Keratinocyte (primary cell): ENCODE measurements at places on chromosomes 6 and 20. TPM values are rescaled to one million over a fixed set of nuclear protein-coding genes. Genes with fewer than 3 reads are reported as not detected.
A peak's percentile ranks its signal among the peaks of the same experiment; 100 is the strongest.

BLTP3A gene
- 4.4 to 4.9 TPM (median 4.5 TPM) in 3 replicates for polyA plus RNA-seq

- H3K4me3 ChIP-seq: peak overlapping the region; percentile 7
- no peak for DNase-seq
- no peaks in the 10 kb centered on the region for H3K27me3 ChIP-seq
- H3K36me3 ChIP-seq: no peaks in the 10 kb centered on the region
- H3K4me1 ChIP-seq: peaks cover 40% of the 10 kb centered on the region
Observed at GRCh38 chr6:116450769-116451740, 10.1 kb upstream of the CALHM6 start.

DNA sequence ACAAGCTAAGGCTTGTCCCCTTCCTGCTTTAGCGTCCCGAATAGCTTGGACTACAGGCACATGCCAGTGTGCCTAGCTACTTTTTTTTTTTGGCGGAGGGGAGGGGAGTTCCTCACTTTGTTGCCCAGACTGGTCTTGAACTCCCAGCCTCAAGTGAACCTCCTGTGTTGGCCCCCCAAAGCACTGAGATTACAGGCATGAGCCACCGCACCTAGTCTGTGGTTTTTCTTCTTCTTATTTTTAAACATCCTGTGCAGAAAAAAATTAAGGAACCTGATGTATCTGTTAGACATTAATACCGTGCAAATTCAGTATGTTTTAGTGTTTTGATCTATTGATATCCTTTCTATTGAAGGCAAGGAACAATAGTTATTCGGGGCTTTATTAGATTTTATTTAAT, 25.7 kb downstream of the HIVEP1 start:
- peak overlapping the region; percentile 31 for H3K27ac ChIP-seq
- H3K36me3 ChIP-seq: peaks cover 6% of the 10 kb centered on the region
- DNase-seq: no peak
- H3K27me3 ChIP-seq: no peaks in the 10 kb centered on the region
- peak overlapping the region; percentile 35 for H3K4me3 ChIP-seq
- H3K4me1 ChIP-seq: peaks cover 35% of the 10 kb centered on the region

DNA sequence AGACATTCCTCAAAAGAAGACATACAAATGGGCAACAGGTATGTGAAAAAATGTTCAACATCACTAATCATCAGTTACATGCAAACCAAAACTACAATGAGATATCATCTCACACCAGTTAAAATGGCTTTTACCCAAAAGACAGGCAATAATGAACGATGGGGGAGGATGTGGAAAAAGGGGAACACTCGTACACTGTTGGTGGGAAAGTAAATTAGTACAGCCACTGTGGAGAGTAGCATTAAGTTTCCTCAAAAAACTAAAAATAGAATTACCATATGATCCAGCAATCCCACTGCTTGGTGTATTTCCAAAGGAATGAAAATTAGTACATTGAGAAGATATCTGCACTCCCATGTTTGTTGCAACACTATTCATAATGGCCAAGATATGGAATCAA, 8.6 kb upstream of the TMEM170B start:
- no peaks in the 10 kb centered on the region for H3K27me3 ChIP-seq
- no peaks in the 10 kb centered on the region for H3K4me1 ChIP-seq
- H3K4me3 ChIP-seq: no peak overlapping the region
- no peaks in the 10 kb centered on the region for H3K36me3 ChIP-seq
- no peak for DNase-seq

DNA sequence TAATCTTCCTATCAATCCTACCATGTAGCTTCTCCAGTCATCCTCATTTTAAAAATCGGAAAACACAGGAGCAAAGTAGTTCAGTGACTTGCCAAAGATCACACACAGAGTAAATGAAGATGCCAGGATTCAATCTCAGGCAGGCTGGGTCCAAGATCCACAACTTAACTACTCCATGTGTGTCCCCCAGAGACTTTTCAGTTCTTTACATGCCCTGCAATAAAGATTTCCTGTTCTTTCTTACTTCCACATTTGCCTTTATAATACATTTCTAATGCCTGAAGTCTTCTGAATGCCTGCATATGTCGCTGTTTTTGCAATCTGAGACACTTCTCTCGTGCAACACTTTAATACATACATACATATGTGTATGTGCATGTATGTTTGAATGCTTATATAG, 121.7 kb upstream of the MARCKS start:
- no peak for DNase-seq
- no peaks in the 10 kb centered on the region for H3K27me3 ChIP-seq
- no peaks in the 10 kb centered on the region for H3K4me1 ChIP-seq
- H3K27ac ChIP-seq: no peak overlapping the region
- no peak overlapping the region for H3K4me3 ChIP-seq
- H3K36me3 ChIP-seq: no peaks in the 10 kb centered on the region

DNA sequence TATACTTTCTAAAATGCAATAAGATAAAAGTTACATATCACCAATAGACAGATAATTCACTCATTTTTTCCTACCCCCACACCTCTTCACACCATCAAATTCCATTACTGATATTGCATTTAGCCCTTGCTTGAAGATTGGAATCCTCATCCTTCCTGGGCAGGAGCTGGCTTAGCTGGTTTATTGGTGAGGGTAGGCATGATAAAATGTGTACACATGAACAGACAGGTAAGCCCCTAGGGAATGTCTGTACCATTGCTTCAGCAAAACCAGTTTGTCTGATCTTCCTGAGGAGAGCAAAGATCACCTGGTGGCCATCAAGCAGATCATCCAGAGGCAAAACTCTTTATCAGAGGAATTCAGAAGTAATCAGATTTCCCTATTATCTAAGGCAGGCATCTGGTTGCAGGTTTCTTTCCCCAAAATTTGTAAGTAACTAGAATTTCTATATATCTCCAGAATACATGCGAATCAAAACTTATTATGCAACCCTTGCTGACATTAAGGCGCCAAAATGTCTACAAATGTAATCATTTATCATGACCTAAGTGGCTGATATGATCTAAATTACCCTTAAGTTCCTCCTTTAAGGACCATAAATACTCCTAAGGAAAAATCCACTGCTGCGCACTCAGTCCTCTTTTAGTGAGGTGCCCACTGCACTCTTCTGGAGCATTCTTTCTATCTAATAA, 6.6 kb upstream of the FABP7 start:
- peak overlapping the region; percentile 17 for H3K4me3 ChIP-seq
- H3K27me3 ChIP-seq: no peaks in the 10 kb centered on the region
- no peaks in the 10 kb centered on the region for H3K36me3 ChIP-seq
- H3K27ac ChIP-seq: no peak overlapping the region
- peak; percentile 42 for DNase-seq

TMC2 gene
- not detected in 3 replicates for polyA plus RNA-seq

POPDC3 gene
- 15.0 to 17.2 TPM (median 15.9 TPM) in 3 replicates for polyA plus RNA-seq

GRCh38 chr6:13369591-13369990, 41.3 kb upstream of the TBC1D7 start:
- peaks cover 31% of the 10 kb centered on the region for H3K4me1 ChIP-seq
- peaks cover 9% of the 10 kb centered on the region for H3K36me3 ChIP-seq
- H3K27ac ChIP-seq: no peak overlapping the region
- no peaks in the 10 kb centered on the region for H3K27me3 ChIP-seq

SLC22A1 gene
- polyA plus RNA-seq: 0.36 to 0.79 TPM (median 0.76 TPM) in 3 replicates

SMAP1 gene
- polyA plus RNA-seq: 12.2 to 16.5 TPM (median 16.2 TPM) in 3 replicates

GRCh38 chr20:49899541-49900383, 15.6 kb downstream of the SPATA2 start:
- no peak overlapping the region for H3K27ac ChIP-seq
- no peaks in the 10 kb centered on the region for H3K4me1 ChIP-seq
- DNase-seq: no peak
- no peaks in the 10 kb centered on the region for H3K27me3 ChIP-seq
- peaks cover under 1% of the 10 kb centered on the region for H3K36me3 ChIP-seq
- H3K4me3 ChIP-seq: no peak overlapping the region

DNA sequence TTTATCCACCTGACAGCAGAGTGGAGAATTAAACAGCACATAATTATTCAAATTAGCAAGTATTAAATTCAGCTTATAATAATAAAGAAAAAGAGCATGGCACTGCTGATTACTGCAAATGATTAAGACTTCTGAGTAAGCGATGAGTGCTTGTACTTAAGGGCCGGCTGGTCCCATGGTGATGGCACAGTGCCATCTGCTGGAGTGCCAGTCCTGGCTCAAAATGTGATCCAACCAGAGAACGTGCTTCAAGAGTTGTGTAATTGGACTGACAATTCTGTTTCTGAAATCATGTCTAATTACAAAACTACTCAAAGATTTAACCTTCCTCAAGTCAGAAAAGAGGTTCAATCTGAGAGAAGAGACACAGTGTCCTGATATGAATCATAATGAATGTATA, 181.6 kb upstream of the RGS17 start:
- H3K4me3 ChIP-seq: no peak overlapping the region
- DNase-seq: no peak
- no peaks in the 10 kb centered on the region for H3K4me1 ChIP-seq
- H3K36me3 ChIP-seq: no peaks in the 10 kb centered on the region
- H3K27me3 ChIP-seq: no peaks in the 10 kb centered on the region
- no peak overlapping the region for H3K27ac ChIP-seq

- no peaks in the 10 kb centered on the region for H3K36me3 ChIP-seq
- no peak for DNase-seq
- no peaks in the 10 kb centered on the region for H3K4me1 ChIP-seq
- H3K27ac ChIP-seq: no peak overlapping the region
Observed at GRCh38 chr6:52077180-52077884, 10.1 kb downstream of the PKHD1 start.

DNA sequence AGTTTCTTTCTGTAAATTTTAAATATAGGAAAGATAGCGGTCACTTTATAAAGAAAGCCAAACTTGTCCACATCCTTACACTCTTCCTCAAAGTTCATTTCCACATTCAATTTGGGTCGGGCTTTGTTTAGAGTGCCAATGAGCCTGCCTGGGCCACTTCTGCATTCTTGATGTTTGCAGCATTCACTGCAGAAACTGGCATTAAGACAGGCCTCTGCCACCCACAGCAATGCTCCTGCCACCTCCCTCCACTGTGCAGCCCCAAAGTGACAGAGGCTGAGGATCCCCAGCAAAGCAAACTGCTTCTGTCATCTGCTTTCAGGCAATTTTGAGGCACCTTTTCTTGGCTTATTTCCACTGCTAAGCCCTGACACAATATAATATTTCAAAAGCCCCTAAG, 61.2 kb downstream of the TNFAIP3 start:
- DNase-seq: no peak
- H3K27me3 ChIP-seq: no peaks in the 10 kb centered on the region
- H3K4me1 ChIP-seq: peaks cover 20% of the 10 kb centered on the region

GRCh38 chr20:20887593-20888265, 175.3 kb upstream of the RALGAPA2 start:
- no peaks in the 10 kb centered on the region for H3K4me1 ChIP-seq
- H3K27ac ChIP-seq: no peak overlapping the region
- H3K36me3 ChIP-seq: no peaks in the 10 kb centered on the region
- H3K4me3 ChIP-seq: no peak overlapping the region
- H3K27me3 ChIP-seq: no peaks in the 10 kb centered on the region
- DNase-seq: no peak

DNA sequence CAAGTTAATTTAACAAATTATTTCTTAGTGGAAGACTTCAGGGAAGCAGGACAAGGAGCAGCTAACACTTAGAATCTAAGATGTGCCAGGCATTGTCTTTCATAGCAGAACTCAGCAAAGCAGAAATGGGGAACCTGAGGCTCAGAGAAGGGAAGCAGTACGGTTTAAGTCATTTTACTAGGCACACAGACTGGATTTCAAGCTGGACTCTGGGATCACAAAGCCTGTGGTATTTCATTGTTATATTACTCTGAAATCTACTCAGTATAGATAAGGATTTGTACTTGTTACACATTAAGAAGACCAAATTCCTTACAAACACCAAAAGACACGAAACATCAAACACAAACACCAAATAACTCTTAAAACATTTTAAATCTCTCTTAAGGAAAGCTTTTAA, 199.6 kb downstream of the ISM1 start:
- peaks cover 2% of the 10 kb centered on the region for H3K36me3 ChIP-seq
- H3K27me3 ChIP-seq: no peaks in the 10 kb centered on the region
- peaks cover 12% of the 10 kb centered on the region for H3K4me1 ChIP-seq
- no peak for DNase-seq
- H3K27ac ChIP-seq: no peak overlapping the region

DNA sequence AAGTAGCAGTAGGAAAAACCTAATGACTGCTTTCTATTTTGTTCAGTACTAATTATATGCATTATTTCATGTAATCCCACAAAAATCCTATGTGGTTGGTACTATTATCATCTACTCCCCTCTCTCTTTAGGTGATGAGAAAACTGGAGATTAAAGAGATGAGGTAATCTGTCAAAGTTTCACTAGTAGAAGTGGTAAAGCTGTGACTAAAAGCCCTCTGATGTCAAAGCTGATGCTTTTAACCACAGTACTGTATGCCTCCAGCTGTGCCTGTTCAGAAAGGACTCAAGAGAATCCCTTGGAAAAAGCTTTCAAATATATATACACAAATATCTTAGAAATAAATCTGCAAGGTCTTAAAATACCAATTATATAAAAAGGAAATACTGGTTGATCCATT, 38.0 kb downstream of the PHIP start:
- H3K4me1 ChIP-seq: peaks cover 1% of the 10 kb centered on the region
- H3K27me3 ChIP-seq: no peaks in the 10 kb centered on the region
- no peak overlapping the region for H3K27ac ChIP-seq
- H3K4me3 ChIP-seq: no peak overlapping the region

HLA-E gene
- 108 to 177 TPM (median 123 TPM) in 3 replicates for polyA plus RNA-seq

DNA sequence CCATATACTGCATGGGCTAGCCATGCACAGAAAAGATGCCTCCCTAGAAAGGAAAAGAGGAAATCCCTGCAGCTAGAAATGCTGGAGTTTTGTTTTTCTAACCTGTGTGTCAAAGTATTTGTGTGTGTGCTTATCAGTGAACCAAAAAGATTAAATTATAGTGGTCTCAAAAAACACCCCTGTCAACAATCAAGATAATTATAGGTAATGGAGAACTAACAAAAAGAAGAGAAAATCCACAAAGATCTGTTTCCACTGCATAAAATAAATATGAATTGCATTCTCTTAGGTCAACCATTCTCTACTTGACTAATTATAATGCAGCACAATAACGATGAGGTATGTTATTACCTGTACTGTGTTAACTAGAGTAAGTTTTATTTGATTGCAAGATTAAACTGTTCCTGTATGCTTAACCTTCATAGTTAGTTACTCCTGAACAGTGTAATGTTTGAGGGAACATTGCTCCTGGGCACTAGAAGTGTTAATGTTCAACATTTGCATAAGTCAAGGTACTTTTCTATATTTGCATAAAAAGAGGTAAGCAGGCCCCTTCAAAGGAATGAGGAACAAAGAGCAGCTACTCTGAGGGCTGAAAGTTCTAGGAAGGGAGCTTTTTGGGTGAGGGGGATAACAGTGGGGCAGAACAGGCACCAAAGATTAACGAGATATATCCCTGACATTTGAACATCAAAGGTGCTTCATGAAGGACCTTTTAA, 212.1 kb downstream of the BTBD9 start:
- no peak for DNase-seq
- H3K36me3 ChIP-seq: no peaks in the 10 kb centered on the region
- no peaks in the 10 kb centered on the region for H3K27me3 ChIP-seq
- H3K27ac ChIP-seq: no peak overlapping the region
- no peaks in the 10 kb centered on the region for H3K4me1 ChIP-seq
